Left forelimb (tissue), 1 donor: ENCODE measurements at places on chromosomes 7 and 10.
A peak's percentile ranks its signal among the peaks of the same experiment; 100 is the strongest.

DNA sequence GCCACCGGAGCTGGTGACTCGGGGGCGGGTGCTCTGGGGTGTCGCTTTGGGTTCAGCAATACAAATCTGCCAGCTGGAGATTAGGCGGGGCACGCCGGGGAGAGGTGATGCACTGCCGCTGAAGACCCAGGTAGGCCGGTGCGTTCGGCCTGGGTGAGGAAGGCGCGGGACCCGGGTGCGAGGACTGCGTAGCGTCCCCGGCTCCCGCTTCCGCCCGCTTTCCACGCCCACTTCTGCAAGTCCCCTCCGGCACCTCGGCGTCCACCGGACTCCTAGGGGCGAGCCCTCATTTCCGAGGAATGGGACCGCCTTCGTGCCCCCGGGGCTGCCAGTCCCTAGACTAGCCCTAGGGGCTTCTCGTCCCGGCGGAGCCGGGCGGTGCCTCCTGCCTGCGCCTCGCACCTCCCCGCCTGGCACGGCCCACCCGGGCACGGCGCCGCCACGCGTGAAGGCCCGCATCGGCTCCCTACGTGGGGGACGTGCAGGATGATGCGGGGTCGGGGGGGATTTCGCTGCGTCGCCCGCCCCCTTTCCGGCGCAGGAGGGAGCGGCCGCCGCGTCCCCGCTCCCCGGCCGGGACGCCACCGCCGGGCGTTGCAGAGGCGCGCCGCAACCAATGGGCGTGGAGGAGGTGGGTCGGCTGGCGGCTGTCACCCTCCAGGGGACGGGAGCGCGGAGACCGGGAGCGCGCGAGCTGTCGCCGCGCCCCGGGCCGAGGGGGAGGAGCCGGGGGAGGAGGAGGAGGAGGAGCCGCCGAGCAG lies 40.0 kb downstream of the HK1 start:
- peak; percentile 94 for DNase-seq

GRCh38 chr7:44849259-44849884 lies 1.5 kb upstream of the H2AZ2 start:
- DNase-seq, result no peak

DNA sequence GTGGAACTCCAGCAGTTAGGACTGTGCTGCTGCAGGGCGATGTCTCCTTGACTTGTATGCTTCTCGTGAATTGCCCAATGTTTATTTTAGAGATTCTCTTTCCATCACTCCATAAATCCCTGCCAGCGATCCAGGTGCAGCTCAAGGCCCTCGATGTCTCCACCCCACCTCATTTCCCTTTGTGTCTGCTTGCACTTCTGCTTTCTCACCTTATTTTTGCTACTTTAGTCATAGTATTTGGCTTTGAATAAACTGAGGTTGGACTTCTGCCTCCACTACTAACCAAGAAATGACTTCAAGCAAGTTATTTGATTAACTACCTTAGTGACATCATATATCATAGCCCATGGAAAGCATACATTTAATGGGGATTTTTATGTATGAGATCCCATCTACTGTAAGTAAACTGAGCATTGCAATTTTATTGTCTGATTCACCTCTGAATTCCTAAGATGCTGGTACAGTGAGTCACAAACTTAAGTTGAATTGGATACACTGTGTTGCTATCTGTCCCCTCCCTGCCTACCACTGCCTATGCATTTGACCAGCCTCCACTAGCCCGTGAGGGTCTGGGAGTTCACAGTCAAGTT lies 255.8 kb downstream of the ABCA13 start:
- no peak for DNase-seq

DNA sequence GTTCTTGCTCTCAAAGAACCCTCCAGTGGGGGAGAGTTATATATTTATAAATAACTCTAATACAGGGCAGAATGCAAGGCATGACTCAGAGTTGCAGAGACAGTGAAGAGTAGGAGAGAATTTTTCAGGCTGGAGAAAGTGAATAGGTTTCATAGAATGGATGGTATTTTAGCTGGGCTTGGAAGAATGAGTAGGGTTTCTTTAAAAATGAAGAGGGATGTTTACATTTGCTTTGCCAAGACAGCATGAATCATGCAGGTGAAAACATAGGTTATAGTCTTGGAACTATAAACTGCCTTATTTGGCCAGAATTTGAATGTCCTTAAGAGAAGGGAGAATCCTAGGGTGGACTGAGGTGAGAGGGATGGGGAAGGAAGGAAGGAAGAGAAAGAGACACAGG lies 124.8 kb downstream of the CPED1 start:
- no peak for DNase-seq

GRCh38 chr10:43885842-43886241 lies 237.2 kb upstream of the ZNF32 start:
- DNase-seq, result no peak

GRCh38 chr7:147509035-147509501 lies 1081.5 kb upstream of the C7orf33 start:
- no peak for DNase-seq

GRCh38 chr10:30074090-30074489 lies 14.7 kb upstream of the JCAD start:
- DNase-seq, result no peak

- DNase-seq, result no peak
Measured at GRCh38 chr7:1015196-1016121, 28.9 kb upstream of the GPR146 start.

- DNase-seq, result no peak
Measured at GRCh38 chr7:150439967-150440366, 10.5 kb upstream of the GIMAP8 start.

DNA sequence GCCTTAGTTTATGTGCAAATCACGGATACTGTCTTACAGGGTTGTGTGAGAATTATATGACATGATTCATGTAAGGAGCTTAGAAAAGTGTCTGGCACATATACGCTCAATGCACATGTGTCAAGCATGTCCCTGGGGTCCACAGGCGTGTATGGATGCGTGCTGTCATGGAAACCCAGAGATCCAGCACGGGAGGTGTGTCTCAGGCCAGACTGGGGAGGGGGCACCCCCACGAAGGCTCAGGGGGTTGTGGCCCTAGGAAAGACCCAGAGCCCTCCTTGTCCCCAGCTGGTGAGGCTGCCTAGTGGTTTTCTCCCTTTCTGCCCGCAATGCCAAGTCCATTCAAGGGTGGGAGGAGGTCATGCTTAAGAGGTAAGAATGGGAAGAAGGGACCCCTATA lies 9.1 kb downstream of the BTBD16 start:
- peak; percentile 59 for DNase-seq

DNA sequence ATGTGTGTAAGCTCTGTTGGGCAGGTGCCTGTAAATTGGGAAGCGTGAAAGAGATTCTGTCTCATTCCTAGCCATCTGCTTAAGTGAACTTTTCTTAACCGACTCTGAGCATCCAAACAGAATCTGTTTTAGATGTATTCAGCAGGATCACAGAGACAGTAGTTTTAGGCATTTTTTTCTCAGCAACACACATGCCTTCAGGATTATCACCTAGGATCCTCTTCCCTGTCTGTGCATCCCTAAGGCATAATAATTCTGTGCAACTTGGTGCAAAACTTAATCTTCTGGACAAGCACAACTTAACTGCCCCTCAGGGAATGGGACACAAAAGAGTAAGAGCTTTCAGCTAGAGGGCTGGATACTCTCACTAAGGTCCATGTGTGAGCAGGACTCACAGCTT lies 284.8 kb downstream of the C7orf25 start:
- DNase-seq, result no peak

GRCh38 chr10:109464949-109465348 lies 458.4 kb downstream of the XPNPEP1 start:
- no peak for DNase-seq

- DNase-seq, result no peak
Measured at GRCh38 chr10:59687657-59688056, 22.0 kb downstream of the SLC16A9 start.

DNA sequence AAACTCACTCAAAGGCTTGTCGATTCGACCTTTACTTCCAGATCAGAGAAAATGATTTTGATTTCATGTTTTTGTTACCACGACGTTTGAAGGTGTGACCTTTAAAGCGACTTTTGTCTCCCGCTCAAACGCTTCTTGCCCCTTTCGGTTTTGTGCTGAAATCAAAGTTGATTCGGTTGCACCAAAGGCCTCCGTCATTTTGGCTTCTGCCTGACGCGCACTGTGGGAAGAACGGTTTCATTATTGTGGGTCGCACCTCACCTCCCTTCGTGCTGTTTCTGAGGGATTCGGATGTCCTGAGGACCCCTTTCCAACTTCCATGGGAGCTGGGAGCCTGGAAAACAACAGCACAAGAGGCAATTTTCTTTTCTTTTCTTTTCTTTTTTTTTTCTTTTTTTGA lies 176.9 kb downstream of the DNAJB6 start:
- no peak for DNase-seq

GRCh38 chr7:19705663-19706062 lies 3.2 kb downstream of the POLR1F start:
- DNase-seq, result no peak

GRCh38 chr7:106657085-106657991 lies 3.6 kb downstream of the CCDC71L start:
- no peak for DNase-seq

DNA sequence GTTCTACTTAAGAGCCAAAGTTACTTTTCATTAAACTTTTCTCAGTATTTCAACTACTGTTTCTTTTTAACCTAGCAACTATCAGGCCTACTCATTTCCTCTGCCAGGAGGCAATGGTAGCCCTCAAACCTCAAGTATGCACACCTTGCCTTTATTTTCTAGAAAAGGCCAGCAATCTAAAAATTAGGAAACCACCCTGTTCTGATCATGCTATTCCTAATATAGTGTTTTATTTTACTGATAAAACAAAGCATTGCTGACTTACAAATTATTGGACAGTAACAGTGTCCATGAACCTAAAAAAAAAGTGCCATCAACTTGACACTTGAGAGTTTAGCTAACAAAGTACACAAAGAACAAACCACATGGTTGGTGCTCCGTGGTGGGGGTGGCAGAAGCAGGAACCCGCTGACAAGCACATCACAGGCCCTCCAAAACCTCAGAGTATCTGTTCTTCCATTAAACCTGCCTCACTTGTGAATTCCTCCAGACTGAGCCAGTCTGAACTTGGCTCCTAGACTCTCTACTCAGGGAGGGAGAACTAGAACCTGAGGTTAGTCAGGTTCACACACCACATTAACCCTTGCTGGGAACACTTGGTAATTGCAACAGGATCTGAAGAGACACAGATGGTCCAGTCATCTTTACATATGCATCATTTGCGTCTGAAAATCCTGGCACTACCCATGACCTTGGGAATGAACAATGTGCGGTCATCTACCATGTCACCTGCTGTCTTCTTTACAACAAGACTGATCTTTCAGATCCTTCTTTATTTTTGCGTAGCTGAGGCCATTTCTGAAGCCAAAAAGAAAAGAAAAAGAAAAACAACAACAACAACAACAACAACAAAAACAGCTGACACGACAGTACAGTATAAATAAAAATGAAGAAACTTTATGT lies 31.9 kb downstream of the PIP4K2A start:
- DNase-seq, result no peak

DNA sequence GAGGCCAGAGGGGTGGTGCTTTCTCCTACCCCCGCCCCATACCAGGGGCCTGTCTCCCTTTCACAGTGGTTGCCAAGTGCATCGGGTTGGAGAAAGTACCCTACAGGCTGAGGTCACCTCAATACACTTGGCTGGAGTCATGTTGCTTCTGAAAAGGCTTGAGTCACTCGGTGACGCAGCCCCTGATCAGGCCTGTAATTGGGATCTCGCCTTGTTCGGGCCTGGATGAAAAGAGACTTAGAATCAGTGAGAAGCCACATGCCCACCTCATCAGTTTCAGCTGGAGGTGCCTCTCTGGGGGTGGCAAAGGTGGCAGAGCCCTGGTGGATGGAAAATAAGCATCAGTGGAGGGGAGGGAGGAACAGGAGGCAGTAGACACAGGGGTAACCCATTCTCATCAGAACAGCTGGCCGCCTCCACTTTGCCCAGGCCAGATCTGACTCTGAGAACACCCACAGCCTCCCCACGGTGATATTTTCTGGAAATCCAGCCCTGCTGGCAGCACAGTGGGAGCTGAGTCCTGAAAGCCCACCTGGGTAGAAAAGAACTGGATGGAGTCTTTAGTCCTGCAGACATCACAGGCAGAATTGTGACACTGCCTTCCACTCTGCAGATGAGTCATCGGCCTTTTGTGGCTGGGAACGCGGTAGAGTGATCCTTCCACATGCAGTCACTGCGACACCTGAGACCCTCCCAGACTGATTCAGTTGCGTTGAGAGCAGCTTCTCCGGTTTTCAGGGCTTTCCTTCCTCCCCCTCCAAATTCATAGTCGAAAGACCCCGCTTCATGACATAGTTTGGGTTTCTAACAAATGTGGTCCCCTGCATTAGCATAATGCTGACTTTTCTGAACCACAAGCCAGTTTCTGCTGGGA lies 108.0 kb downstream of the GRK5 start:
- no peak for DNase-seq

DNA sequence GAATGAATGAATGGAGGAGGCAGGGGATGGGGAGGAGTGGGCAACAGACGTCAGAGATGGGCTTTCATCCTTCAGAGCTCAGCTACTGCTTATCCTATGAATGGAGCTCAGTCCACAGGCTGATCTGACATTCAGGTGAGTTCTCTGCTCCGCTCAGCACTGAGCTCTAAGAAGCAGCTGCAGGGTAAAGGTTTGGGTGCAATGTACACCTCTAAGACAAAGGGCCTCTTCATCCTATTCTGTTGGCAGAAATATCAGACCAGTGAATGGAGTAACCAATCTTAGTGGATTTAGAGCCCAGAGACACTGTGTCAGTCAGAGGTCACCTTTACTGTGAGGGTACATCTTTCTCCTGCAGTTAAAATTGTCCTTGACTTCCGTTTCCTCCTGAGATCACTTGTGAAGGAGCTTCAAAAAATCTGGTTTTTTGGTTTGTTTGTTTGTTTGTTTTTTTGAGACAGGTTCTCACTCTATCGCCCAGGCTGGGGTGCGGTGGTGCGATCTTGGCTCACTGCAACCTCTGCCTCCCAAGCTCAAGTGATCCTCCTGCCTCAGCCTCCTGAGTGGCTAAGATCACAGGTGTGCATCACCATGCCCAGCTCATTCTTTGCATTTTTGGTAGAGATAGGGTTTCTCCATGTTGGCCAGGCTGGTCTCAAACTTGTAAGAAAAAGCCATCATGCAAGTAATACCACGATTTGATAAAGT lies 5.1 kb upstream of the CCZ1B start:
- DNase-seq, result no peak

- DNase-seq, result no peak
Measured at GRCh38 chr10:59869594-59869940, 36.8 kb downstream of the CCDC6 start.

DNA sequence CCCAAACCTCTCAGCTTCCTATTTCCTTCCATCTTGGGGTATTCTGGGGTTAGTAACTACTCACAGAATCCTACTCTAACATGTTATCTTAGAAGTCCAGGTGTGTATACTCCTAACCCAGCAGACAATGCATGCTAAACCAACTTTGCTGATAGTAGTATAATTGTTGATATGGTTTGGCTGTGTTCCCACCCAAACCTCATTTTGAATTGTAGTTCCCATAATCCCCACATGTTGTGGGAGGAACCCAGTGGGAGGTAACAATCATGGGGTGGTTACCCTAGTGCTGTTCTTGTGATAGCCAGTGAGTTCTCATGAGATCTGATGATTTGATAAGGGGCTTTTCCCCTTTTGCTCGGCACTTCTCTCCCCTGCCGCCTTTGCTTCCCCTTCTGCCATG lies 135.1 kb downstream of the CHRM2 start:
- DNase-seq, result no peak

- no peak for DNase-seq
Measured at GRCh38 chr7:24024276-24025068, 259.5 kb upstream of the NPY start.

GRCh38 chr10:22320591-22321155 lies at the start of gene BMI1:
BMI1 (plus strand) TSS chr10:22321099; CDS start chr10:22326450, 5,351 bp downstream.
- DNase-seq, result peak; percentile 96
